ENCODE measurements at places on chromosomes 2 and 18.
A peak's percentile ranks its signal among the peaks of the same experiment; 100 is the strongest.

DNA sequence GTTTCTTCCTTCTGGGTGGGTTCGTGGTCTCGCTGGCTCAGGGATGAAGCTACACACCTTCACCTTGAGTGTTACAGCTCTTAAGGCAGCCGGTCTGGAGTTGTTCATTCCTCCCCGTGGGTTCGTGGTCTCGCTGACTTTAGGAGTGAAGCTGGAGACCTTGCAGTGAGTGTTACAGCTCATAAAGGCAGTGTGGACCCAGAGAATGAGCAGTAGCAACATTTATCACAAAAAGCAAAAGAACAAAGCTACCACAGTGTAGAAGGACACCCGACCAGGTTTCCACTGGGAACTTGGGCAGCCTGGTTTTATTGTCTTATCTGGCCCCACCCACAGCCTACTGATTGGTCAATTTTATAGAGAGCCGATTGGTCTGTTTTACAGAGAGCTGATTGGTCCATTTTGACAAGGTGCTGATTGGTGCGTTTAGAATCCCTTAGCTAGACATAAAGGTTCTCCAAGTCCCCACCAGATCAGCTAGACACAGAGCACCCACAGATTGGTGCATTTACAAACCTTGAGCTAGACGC is 20.1 kb upstream of the ROCK1 start:
- no peak for DNase-seq

GRCh38 chr2:222891890-222892289 is 31.1 kb downstream of the ACSL3 start:
- no peak for DNase-seq

DNA sequence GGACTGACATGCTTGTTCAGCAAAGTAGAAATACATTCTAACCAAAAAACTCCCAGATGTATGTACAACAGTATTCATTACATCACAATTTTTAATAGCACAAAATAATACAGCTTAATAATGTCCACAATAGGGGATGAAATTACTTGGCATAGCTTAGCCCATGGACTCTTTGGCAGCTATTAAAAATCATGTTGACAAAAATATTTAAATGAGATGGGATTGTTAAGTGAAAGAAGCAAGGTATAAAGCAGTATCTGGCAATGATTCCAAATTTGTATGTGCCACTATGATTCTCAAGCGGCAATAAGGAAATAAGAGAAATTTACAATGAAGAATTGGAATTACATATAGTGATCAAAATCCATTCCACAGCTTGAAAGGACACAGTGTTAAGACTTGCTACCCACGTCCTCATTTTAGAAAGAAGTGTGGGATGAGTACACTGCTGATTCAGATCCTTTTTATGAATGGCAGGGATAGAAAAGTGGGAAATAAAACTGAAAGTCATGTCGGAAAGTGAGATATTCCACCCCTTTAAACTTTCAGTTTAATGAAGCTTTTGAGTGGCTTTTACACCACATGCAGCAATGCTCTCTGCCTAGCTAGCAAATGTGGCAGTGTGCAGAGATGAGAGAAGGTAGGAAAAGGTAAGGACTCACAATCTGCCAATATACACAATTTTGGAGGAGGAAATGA is 2.4 kb downstream of the GAREM1 start:
- DNase-seq, result no peak

DNA sequence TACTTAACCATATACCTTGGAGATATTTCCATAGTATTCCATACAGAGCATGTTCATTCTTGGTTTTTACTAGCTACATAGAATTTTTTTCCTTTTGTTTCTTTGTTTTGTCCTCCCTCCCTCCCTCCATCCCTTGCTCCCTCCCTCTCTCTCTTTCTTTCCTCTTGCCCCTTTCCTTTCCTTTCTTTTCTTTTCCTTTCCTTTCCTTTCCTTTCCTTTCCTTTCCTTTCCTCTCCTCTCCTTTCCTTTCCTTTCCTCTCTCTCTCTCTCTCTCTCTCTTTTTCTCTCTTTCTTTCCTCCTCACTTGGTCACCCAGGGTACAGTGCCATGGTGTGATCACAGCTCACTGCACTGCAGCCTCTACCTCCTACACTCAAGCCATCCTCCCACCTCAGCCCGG is 28.3 kb downstream of the RPL37A start:
- no peak for DNase-seq

DNA sequence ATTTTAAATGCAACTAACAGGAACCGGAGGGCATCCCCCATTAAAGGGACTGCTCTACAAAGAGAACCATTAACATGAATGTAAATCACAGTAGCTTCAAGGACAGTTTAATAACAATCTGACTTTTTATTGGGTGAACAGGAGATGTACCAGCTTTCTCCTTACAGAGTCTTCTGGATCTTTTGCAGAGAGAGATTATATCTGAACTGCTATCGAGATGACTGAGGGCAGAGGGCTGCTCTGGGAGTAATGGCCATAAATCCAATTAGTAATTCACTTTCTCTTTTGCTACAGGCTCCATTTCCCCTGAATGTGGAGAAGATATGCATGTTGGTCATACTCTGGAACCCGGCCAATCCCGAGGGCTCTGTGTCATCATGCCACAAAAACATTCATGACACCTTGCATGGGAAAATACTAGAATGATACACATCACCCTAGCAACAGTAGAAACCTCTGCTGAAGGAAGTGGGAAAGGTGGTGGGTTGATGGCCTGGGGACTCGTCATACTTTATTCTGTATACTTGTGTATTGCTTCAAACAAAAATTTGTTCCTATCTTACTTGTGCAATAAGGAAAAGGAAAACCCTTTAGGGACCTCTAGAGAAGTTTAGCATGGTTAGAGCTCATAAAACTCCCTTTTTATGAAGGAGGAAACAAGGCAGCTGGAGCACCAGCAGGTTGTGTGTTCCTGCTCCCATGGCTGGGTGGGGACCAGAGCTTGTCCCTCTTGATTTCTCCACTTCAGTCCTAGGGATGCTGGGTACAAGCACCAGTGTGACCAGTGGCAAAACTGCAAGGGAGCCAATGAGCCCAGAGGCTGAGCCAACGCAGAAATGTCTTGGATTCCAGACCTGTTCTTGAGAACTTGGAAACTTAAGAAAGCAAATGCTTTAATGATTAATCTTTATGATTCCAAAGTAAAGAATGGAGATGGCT is 26.0 kb downstream of the CTAGE1 start:
- DNase-seq, result peak; percentile 13

DNA sequence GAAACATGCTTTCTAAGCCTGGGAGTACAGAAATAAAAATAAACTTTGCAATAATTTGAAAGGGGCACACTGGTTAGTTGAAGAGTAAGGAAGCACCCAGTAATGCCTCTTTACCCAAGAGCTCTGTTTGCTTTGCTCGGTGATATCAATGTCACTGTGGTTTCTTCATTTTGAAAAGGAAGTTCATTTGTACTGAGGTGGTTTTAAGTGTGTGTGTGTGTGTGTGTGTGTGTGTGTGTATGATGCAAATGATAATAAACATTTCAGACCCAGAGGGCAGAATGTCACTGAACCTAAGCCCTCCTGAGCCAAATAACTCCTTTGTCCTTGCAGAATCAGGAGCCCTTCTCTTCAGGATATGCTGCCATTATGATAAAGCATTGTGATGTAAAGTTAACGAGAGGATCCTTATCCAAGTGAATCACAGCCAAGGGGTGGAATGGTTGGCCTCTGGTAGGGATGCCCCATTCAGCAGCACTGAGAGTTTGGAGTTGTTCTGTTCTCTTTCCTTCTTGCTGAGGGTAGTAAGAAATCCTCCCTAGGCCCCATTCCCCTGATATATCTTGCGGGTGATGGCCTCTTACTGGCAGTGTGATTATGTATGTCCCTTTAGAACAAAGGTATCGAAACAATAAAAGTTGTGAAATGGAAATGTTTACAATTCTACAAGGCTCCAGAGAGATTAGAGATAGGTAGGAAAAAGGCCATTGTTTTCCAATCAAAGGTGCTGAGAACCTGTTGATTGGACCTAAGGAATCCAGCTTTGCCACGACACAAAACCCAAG is 7.6 kb downstream of the ITGA6 start:
- DNase-seq, result no peak

GRCh38 chr2:144466637-144467036 is 53.3 kb downstream of the ZEB2 start:
- DNase-seq, result no peak

GRCh38 chr2:118168615-118169014 is 80.3 kb downstream of the INSIG2 start:
- DNase-seq, result no peak

DNA sequence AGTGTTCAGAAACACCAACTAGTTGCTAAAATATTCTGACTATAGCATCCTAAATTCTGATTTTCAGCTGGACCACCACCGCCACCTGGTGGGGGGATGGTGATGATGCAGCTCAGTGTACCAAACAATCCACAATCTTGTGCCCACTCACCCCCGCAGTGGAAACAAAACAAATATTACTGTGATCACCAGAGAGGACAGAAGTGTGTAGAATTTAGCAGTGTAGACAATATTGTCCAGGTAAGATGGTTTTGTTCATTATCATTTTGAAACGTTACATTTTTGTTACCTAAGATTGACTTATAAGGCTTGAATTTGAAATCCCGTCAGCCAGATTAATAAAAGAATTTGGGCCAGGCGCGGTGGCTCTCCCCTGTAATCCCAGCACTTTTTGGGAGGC is 31.7 kb upstream of the UBXN4 start:
- peak; percentile 56 for DNase-seq

DNA sequence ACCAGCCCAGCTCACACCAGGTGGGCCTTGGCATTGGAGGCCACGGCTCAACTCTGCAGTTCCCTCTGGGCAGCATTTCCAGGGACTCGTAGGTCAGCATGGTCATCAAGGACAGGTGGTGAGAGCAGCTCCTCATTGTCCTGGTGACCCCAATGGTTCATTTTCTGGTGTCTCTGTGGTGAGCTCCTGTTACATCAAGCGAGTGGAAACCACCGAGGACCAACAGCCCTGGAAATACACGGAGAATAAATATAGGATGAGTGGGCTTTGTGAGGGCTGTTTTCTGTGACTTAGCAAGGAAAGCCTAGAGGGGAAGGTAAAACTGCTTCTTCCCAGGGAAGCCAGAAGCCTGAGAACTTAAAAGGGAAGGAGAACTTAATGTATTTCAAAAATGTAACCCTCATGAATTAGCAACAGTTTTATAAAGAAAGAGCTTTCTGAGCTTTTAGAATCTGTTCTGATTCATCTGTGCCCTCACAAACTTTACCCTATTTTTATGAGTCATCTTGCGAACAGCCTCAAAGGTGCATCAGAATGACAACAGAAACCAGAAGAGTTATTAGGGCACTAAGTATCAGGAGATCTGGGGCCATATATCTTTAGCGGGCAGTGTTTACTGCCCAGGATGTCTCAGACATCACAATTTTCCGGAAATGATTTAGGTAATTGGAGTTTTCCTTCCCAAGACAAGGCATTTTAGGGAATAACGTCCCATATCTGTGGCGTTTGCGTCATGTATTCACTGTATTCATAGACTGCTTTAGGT is 18.7 kb downstream of the C2orf92 start:
- no peak for DNase-seq

DNA sequence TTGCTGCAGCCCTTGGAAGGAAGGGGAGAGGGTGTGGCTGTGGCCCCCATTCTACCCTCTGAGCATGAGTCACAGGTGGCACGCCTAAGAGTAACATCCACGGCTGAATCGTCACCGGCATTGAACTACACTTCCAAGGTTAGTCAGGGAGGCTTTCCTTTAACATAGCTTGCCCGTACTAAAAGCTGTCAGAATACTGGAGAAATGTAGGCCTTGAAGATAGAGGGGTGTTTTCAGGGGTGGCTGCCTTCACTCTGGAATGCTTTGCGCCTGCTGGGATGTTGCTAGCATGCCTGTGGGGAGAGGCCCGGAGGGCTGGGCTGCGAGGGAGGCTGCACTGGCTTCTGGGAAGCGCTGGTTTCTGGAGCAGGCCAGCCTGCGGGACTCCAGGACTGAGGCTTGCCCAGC is 333.7 kb downstream of the AGAP1 start:
- no peak for DNase-seq

GRCh38 chr2:64063924-64064331 is 44.7 kb upstream of the VPS54 start:
- no peak for DNase-seq

DNA sequence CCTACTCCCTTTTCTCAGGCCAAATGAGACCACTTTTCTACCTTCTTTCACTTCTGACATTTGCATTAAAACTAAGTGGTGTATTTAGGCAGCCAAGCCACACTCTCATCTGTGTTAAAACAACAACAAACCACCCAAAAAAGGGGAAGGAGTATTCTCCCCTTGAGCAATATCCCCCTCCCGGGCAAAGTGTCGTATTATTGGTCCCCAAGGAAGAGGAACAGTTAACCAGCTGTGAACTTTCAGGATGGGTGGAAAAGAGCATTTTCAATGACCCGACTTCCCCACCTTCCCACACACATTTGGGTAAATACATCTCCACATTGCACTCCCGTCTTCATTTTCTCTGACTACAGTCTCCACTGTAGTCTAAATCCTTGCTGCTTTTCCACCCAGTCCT is 44.3 kb downstream of the FEZ2 start:
- DNase-seq, result no peak

All from activated T-cell treated with anti-CD3 and anti-CD28 coated beads for 24 hours (primary cell).